ENCODE measurements at places on chromosomes 1 and 21.
A peak's percentile ranks its signal among the peaks of the same experiment; 100 is the strongest.

- DNase-seq: no peak
These were observed 16.8 kb downstream of the BMP8A start for GRCh38 chr1:39508266-39508665.

GRCh38 chr1:153978274-153978909, 918 bp upstream of the JTB start:
- no peak for DNase-seq

- DNase-seq: no peak
These were observed 42.4 kb downstream of the SLC66A1 start for GRCh38 chr1:19354531-19354981.

DNA sequence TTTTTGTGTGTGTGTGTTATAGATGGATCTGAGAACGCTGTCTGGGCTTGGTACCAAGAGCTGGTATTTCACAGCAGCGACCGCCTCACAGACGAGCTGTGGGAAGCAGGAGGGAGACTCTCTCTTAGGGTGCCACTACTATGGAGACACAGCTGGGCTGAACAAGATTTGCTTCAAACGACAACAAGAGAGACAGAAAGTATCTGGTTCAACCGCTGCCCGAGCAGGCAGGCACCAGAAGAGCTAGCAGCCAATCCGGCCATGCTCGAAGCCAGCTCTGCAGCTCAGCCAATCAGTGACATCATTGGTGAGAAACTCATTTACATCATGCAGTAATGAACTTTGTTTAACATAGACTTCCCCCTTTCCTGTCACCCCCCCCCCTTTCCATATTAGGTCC, 341.3 kb downstream of the USP25 start:
- peak; percentile 89 for DNase-seq

DNA sequence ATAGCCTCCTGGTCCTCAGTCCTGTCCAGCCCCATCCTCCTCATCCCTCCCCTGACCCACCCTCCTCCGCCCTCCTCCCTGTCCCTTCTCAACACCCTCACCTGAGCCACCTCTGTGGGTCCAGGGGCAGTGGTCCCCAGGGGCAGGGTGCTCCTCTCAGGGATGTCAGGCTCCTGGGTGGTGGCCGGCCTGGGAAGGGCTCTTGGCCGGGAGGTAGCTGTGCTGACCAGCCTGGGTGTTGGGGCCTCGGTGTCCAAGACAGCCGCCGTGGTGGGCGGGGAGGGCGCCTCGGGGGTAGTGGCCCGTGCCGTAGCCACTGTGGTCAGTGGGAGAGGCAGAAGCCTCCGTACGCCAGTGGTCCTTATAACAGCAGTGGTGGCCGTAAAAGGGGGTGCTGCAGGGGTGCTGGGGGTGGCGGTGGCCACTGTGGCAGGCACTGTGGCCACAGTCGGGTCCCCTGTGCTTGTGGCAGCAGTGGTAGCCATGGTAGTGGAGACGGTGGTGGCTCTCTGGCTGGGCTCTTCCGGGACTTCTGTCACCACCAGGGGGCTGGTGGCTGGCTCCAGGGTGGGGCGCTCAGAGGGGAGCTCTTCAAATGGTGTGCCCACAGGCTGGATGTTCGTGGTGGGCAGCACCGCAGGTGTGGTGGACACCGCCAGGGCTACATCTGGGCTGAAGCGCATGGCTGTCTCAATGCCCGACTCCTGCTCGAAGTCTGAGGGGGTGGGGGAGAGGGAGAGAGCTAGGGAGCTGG, 31.9 kb downstream of the SDC3 start:
- no peak for DNase-seq

GRCh38 chr1:118136187-118136941, 48.7 kb downstream of the SPAG17 start:
- DNase-seq: peak; percentile 19

- no peak for DNase-seq
These were observed 32.6 kb downstream of the FGGY start for GRCh38 chr1:59329412-59330053.

- no peak for DNase-seq
These were observed at the start of gene PDE9A for GRCh38 chr21:42653231-42654061. PDE9A (plus strand) TSS chr21:42653621; CDS start chr21:42653815, 194 bp downstream.

- no peak for DNase-seq
These were observed 1.0 kb downstream of the KCNK1 start for GRCh38 chr1:233614743-233615521.

DNA sequence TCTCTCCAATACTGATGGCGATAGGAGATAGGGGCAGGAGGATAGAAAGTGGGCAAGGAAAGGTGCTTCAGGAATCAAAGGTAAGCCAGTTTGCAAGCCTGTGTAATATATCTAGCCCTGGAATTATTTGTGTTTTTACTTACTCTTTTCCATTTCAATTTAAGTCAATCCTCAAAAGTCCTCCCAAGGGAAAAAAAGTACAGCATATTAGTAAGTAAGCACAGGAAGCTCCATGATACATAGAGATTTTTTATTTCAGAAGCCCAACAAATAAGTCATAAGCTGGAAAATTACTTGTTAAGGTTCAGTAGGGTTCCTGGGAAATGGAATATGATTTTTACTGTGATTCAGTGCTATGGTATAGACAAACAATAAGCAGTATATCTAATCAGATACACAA, 337.7 kb upstream of the DUSP10 start:
- DNase-seq: no peak

DNA sequence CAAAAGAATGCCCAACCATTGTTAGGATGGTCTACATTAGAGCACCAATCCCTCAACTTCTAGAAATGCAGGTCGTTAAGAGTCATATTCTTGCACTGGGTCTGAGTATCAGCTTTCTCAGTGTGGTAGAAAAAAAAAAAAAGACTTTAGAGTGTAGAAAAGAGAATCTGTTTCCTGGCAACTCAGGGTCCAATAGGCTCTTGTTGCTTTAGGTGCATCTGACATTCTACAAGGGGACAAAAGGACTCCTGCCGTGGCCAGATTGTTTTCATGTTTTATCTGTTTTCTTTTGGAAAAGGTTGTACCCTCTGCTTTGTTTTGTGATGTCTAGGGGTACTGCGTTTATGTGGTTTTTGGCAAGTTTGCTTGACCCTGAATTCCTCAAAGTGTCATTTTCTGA, 105.4 kb upstream of the KCNK2 start:
- no peak for DNase-seq

- DNase-seq: no peak
These were observed 5.1 kb downstream of the CASZ1 start for GRCh38 chr1:10791105-10791951.

GRCh38 chr1:29655145-29655544, 418.8 kb downstream of the PTPRU start:
- DNase-seq: no peak

GRCh38 chr1:62209931-62210595, 15.4 kb downstream of the L1TD1 start:
- no peak for DNase-seq

GRCh38 chr1:200082329-200082728, 54.8 kb downstream of the NR5A2 start:
- DNase-seq: no peak

DNA sequence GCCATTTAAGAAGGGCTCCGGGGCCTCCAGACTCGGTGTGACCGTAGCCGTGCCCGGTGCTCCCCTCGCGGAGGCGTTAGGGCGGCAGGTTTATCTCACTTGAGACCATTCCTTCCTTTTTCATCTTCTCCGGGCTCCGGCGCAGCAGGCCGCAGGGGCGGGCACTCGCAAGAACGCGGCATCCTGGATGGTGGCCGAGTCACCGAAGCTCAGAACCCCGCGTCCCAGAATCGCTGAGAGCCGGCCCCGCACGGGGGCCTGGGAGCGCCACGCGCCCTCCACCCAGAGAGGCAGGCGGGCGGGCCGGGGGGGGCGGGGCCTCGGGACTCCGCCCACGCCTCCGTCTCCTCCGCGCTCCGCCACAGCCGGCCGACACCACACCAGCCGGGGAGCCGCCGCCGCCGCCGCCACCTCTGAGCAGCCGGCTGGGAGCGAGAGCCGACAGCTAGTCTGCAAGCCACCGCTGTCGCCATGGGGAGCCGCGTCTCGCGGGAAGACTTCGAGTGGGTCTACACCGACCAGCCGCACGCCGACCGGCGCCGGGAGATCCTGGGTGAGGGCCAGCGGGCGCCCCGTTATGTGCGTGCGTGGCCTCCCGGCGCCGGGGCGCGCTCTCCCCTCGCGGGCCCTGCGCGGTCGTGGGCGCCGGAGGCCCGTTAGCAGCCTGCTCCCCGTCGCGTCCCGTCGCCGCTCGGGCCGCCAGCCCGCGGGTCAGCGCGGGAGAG, at the start of gene DEGS1:
TSS of gene DEGS1 (plus strand) at position 375 of the 725 bp plus-strand sequence. CDS start at position 472, 97 bp downstream.
- DNase-seq: peak; percentile 85

- DNase-seq: no peak
These were observed 66.1 kb downstream of the UBE2U start for GRCh38 chr1:64269558-64269884.

GRCh38 chr1:233620065-233620464, 6.2 kb downstream of the KCNK1 start:
- no peak for DNase-seq
